ENCODE measurements at places on chromosomes 1 and 21.

DNA sequence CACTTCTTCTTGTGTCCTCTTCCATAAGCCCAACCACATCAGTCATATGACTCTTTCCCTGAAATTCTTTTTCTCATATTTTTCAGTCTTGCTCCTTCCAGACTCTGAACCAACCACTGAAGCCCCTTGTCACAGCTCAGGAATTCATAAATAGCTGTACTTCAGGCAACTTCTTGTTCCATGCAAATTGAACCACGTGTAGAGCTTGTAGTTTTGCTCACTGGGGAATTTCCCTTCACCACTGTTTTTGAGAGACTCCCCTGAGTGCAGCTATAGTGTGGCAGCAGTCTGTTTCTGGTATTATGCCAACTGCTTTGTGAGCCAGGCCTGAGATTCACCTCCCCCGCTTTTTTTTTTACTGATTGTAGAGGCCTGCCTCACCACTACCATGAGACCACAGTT, 150.3 kb upstream of the SPAG17 start:
- no peak for DNase-seq

GRCh38 chr1:223180731-223181321, 37.8 kb upstream of the TLR5 start:
- no peak for DNase-seq

- DNase-seq, result no peak
Observed at GRCh38 chr1:11387829-11388228, 91.1 kb upstream of the DISP3 start.

DNA sequence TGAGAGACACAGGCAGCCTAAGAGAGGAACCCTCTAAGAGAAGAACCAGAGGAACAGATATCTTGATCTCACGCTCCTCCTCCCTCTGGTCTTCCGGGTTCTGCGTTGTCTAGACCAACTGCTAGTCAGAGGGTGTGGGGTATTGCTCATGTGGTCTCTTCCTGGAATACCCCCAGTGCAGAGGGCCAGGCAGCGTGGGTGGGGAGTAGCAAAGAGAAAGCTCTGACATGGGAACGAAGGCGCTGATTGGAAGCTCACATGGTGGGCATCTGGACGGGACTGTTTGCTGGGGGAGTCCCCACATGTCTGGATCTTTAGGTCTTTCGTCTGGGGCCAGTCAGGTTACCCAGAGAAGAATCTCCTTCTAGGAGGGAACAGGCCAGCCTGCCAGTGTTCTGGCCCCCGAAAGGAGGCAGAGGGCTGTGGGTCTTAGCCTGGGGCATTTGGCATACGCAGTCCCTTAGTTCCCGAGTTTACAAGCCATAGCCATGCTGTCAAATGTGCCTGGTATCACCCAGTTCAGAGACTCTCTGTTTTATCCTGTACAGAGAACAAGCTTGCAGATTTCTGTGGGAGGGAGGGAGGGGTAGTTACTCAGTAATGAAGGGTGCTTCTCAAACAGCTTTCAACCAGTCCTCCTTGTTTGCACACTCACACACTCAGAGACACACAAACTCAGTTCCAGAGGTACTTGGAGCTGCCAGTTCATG, 18.3 kb upstream of the IL6R start:
- peak; percentile 82 for DNase-seq

GRCh38 chr1:209409780-209410179, 173.7 kb upstream of the CAMK1G start:
- no peak for DNase-seq

GRCh38 chr1:10540277-10541005, 65.7 kb downstream of the PEX14 start:
- no peak for DNase-seq

- no peak for DNase-seq
Observed at GRCh38 chr1:76274302-76274701, 199.8 kb downstream of the ST6GALNAC3 start.

- peak; percentile 10 for DNase-seq
Observed at GRCh38 chr1:46413596-46413985, 19.5 kb downstream of the FAAH start.

- DNase-seq, result no peak
Observed at GRCh38 chr1:234271243-234271606, 102.0 kb upstream of the COA6 start.

GRCh38 chr1:1003618-1004419, 3.9 kb upstream of the HES4 start:
- DNase-seq, result no peak

GRCh38 chr1:145792484-145792883, 31.4 kb downstream of the RNF115 start:
- DNase-seq, result no peak

- DNase-seq, result no peak
Observed at GRCh38 chr1:13550663-13551062, 33.0 kb upstream of the PDPN start.

- no peak for DNase-seq
Observed at GRCh38 chr1:71650119-71650518, 569.3 kb upstream of the ZRANB2 start.

- no peak for DNase-seq
Observed at GRCh38 chr1:58456470-58456869, 90.1 kb downstream of the OMA1 start.

DNA sequence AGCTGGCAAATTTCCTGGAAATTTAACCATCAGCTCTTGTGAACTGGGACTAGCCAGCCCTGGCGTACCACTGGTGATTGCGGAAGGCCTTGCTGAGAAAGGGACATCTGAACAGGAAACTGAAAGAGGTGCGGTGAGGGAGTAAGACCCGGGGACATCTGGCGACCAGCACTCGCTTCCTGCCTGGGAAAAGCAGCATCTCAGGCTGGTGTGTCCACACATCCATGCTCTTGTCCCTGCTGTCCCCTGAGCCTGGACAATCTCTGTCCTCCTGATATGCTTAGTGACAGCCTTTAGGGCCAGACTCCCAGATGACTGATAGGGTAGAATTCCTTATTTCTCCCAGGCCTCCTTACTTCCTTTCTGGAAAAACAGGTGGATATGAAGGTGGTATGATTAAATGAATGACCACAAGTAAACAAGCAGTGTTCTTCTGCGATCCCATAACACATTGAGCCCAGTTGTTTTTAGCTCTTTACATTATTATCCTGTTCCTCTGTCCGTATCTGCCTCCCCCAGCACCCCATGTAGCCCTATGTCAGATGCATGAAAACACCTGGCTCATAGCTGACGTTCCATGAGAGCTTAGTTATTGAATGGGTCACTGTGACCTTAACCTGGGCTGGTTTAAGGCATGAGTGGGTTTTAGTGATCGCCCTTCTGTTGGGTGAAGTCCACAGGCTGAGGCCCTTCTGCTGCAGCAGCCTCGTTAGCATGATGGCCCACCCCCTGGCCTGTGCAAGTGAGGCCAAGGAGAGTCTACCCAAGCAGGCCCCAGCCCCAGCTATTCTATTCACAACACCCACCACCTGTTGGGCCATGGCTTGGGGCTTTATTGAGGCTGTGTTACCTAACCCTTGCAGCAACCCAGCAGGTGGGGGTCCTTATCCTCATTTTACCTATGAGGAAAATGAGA, 76.1 kb upstream of the GADD45A start:
- no peak for DNase-seq

- DNase-seq, result no peak
Observed at GRCh38 chr1:63103682-63104081, 218.7 kb upstream of the FOXD3 start.

Data from stimulated activated CD4-positive, alpha-beta T cell treated with anti-CD3 and anti-CD28 coated beads, Interleukin-15, amount 100 ng/mL, for 48 hours (primary cell).